ENCODE measurements at places on chromosomes 12 and 14.
A peak's percentile ranks its signal among the peaks of the same experiment; 100 is the strongest.

- DNase-seq, result no peak
Measured at GRCh38 chr14:92655419-92656201, 92.8 kb downstream of the LGMN start.

- no peak for DNase-seq
Measured at GRCh38 chr12:96327346-96327745, 72.9 kb downstream of the CDK17 start.

GRCh38 chr12:7079826-7080125 is 12.5 kb downstream of the C1R start:
- peak; percentile 58 for DNase-seq

DNA sequence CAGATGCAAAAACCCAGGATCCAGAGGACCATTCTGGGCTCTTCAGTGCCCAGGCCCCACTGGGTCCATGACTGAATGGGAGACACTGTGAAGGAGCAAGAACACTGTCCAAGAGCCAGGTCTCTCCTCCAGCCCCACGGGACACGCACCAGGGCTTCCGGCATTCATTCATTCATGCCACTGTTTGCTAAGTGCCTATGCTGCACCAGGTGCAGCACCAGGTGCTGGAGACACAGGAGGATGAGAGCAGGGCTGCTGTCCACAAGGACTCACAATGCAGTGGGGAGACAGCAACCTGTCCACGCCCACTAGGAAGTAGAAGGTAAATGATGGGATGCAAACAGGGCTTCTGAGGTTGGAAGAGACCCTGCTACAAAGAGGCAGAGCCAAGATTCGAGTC is 20.4 kb downstream of the CLMN start:
- no peak for DNase-seq

DNA sequence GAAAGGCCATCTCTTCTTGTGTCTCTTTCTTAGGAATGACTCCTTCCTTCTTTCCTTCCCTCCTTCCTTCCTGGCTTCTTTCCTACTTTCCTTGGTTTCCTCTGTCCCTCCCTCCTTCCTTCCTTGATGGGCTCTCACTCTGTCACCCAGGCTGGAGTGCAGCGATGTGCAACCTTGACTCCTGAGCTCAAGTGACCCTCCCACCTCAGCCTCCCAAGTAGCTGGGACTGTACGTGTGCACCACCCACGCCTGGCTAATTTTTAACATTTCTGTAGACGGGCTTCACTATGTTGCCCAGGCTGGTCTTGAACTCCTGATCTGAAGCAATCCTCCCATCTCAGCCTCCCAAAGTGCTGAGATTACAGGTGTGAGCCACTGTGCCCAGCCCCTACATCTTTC is 10.9 kb upstream of the P2RX7 start:
- DNase-seq, result no peak

GRCh38 chr12:18139989-18140596 is 50.1 kb upstream of the RERGL start:
- peak; percentile 28 for DNase-seq

DNA sequence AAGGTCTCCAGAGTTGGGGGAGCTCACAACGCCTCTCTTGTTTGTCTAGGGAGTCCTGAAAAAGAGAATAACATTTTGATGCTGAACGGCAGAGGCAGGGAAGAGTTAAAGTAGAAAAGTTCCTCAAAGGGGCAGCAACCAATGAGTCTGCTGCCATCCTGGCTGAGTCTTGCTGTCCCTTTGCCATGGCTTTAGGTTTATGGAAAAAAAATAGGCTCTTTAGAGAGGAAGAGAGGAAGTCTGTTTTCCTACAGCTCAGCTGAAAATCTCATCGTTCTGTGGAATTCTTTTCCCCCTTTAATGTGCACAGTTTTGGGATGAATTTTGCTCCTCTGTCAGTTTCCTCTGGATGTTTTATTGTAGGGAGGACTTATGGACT is 314.8 kb upstream of the TBX3 start:
- DNase-seq, result no peak

- DNase-seq, result peak; percentile 54
Measured at GRCh38 chr12:53757101-53757770, 5.5 kb upstream of the CISTR start.

DNA sequence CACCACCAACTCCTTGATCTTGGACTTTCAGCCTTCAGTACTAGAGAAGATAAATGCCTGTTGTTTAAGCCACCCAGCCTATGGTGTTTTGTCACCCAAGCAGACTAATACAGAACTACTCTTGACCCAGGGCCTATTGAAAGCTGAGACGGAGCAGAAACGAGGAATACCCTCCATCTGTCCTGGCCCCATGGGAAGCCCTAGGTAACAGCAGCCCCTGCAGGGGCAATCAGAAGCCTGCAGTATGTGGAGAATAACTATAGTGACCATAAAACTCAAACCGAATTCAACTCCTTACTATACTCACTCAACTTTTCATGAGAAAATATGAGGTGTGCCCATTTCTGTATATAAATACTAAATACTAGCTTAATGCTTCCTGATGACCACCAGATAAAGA is 307.4 kb downstream of the NUAK1 start:
- no peak for DNase-seq

DNA sequence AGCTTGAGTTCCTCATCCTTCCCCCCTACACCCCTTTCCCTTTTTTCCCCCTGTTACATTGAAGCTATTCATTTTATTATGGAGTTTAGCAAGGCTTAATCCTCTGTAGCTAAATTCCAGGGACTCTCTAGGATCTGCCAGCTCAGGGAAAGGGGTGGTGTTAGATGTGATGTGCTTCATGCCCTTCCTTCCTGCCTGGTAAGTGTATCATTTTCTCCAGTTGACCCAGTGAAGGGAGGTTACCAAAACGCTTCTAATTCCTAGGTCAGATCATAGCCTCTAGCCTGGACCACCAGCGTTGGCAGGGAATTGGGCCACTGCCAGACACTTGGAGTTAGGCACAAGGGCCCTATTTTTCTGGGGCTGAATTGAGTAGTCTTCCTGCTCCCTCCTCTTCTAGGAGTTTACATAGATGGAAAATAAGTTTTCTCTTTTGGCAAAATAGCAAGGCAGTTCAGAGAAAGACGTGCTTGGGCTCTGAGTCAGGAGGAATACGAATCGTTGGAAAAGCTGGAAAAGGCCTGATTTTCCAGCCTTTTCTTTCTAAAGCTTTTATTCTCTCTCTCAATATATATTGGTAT is 88.3 kb downstream of the NPAS3 start:
- peak; percentile 44 for DNase-seq

DNA sequence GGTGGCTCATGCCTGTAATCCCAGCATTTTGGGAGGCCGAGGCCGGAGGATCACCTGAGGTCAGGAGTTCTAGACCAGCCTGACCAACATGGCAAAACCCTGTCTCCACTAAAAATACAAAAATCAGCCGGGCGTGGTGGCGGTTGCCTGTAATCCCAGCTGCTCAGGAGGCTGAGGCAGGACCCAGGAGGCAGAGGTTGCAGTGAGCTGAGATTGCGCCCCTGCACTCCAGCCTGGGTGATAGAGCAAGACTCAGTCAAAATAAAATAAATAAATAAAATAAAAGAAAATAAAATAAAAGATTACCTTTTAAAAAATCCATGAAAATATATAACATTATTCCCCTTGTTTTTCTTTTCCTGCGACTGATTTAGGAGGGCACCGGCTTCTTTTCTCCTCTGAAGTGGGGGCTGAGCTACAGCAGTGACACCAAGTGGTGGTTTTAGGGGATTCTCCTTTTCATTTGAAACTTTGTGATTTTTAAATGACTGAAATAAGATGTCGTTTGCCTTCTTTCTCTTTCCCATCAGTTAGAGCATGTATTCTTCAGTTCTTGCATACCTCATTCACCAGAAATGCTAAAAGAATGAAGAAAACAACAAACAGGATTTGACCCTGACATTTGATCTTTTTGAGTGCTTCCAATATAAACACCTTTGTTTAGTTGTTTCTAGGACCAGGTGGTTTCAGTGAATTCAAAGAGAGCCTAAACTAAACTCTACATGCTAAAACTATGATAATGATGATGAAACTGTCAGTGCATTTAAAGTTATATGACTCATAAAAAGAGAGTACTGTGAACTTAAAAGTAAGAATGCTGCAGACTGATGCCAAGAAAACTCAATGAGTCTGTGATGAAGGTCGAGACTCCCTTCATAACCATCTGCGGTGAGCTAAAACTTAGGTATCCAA is 22.6 kb upstream of the PKP2 start:
- DNase-seq, result peak; percentile 11

DNA sequence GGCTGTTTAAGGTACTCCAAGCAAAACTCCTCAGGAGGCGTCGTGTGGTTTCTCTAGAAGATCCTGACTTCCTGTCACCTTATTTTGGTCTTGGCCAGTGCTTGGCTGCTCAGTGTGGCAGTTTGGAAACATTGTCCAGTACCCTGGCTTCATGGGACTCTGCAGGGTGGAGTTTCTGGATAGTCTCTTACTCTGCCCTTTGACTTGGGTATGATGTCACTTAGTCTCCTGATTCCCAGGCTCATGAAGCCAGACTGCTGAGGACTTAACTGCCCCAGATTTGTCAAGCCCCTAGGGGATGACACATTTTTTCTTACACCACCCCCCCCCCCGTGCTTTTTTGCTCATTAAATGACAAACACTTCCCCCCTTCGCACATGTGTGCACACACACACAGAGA is 82.7 kb downstream of the ADCK1 start:
- no peak for DNase-seq

- DNase-seq, result no peak
Measured at GRCh38 chr14:32083789-32084188, 6.7 kb downstream of the ARHGAP5 start.

DNA sequence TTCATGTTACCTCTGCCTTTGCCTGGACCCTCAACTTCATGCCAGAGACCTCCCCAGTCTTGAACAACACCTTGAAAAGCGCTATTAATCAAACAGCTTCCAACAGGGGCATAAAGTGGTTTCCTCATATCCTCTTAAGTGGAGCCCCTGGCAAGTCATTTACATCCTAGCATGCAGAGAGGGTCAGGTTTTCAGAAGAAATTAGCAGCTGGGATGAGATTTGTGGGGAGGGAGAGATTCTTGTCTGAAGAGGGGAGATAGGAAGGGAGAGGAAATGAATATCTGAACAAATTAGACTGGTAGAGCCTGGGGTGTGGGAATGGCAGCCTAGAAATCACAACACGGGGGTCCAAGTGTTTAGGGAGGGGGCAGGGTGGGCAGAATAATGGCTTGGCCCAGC is 45.6 kb downstream of the CALM1 start:
- no peak for DNase-seq

DNA sequence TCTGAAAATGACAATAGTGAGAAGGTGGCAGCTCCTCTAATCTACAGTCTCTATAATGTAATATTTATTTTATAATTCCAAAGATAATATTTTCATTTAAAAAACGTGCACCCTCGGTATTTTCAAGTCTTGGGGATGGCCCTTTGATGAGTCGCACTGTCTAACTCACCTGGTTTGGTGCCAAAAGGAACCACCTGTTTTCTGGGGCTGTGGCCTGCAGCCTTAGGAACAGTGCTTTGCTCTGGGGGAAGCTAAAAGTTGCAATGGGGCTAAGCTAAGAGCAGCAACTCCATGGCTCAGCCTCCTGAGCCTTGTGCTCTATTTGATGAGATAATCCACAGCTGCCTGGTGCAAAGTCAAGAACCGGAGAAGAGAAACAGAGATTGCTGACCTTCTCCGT is 6.4 kb upstream of the ENDOU start:
- DNase-seq, result no peak

DNA sequence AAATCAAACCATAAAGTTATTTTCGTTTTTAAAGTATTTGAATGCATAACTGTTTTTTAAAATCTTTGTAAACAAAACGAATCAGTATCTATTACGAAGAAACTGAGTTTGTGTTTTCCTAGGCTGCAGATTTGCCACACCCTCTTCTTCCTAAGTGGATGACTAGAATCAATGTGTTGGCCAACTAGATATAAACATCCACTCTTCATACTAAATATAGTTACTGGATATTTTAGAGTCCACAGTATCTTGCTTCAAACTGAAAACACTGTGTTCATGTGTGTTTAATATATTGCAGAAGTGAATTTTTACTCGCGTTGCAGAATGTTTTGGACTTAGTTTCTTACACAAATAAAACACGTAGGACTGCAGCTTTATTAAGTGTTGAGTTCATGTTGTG is 63.2 kb downstream of the KLHL28 start:
- DNase-seq, result no peak

- peak; percentile 70 for DNase-seq
Measured at GRCh38 chr12:29066011-29066588, 83.0 kb upstream of the FAR2 start.

GRCh38 chr14:66008631-66009030 is 477.5 kb upstream of the CCDC196 start:
- no peak for DNase-seq

DNA sequence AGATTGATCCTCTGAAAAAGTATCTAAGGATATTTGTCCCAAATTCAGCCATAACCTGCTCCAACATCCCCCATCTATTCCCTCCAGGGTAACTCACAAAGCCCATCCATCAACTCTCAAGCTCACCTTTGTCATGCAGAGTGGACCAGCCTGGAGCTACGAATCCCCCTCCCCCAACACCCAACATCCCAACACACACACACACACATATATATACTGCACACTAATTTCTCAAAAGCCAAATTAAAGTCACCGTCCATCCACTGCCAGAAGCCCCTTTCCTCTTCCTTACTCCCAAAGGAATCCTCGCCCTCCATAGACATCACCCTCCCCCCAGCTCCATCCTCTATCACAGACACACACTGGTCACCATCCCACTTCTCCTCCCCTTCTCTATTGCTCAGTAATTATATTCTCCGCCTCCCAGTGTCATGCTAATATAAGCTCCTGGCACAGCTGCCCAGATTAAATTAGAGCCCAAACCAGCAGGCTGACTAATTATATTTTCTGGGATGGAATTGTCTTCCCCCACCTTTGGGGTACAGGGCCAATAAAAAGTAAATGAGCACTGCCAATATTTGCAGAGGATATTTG is 13.5 kb upstream of the TESPA1 start:
- no peak for DNase-seq

GRCh38 chr12:132610051-132610759 is at the start of gene LRCOL1:
TSS of gene LRCOL1 (minus strand) at chr12:132610582. CDS start at chr12:132606251, 4,331 bp downstream.
- peak; percentile 82 for DNase-seq

DNA sequence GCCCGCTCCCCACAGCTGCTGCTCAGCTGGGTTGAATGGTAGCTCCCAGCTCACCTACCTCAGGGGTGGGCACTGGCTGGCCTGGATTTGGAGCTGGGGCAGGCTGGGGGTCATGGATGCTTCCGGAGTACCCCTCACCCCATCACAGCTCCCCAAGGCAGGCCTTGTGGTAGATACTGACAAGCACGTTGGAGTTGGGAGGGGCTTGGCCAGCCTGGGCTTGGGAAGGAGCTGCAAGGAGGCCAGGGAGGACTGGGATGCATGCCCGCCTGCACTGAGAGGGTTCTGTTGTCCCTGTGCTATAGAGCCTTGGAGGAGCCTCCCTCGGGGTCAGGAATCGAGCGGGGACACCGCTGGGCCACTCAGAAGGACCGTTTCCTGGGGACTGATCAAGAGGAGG is 14.2 kb downstream of the TMEM63C start:
- DNase-seq, result no peak

GRCh38 chr12:117470804-117471203 is 109.4 kb upstream of the NOS1 start:
- DNase-seq, result no peak

GRCh38 chr12:66848967-66849366 is 170.1 kb upstream of the GRIP1 start:
- no peak for DNase-seq

- no peak for DNase-seq
Measured at GRCh38 chr12:38880288-38880687, 25.1 kb downstream of the CPNE8 start.
